Fibroblast of the aortic adventitia (primary cell): ENCODE measurements at places on chromosomes 3 and 15. TPM values are rescaled to one million over a fixed set of nuclear protein-coding genes. Genes with fewer than 3 reads are reported as not detected.

Gene SH2D7
- total RNA-seq, result not detected in 2 replicates

Gene CD96
- total RNA-seq, result 0.09 TPM in 1 of 2 replicates, not detected in the other

Gene SI
- total RNA-seq, result not detected in 2 replicates

Gene MUC4
- total RNA-seq, result not detected in 2 replicates

Gene KLHL40
- not detected in 2 replicates for total RNA-seq

Gene TMCO5A
- total RNA-seq, result 0.49 TPM in 1 of 2 replicates, not detected in the other

Gene CFAP161
- total RNA-seq, result 4.0 TPM in 1 of 2 replicates, not detected in the other

Gene TM4SF18
- total RNA-seq, result 0.27 and 1.3 TPM in 2 replicates

Gene FAIM
- 6.0 and 16.1 TPM in 2 replicates for total RNA-seq

Gene KIF7
- 10.6 and 22.1 TPM in 2 replicates for total RNA-seq

Gene MELTF
- total RNA-seq, result 5.6 and 20.8 TPM in 2 replicates

Gene MUC20
- 0.63 and 4.5 TPM in 2 replicates for total RNA-seq

Gene ISLR
- total RNA-seq, result 163 and 243 TPM in 2 replicates

Gene COPG1
- 235 and 371 TPM in 2 replicates for total RNA-seq

Gene MRPL3
- total RNA-seq, result 164 and 376 TPM in 2 replicates

Gene ZNF660
- total RNA-seq, result 2.0 and 6.9 TPM in 2 replicates

Gene TLR9
- not detected in 2 replicates for total RNA-seq

Gene P3H2
- total RNA-seq, result 4.0 and 15.6 TPM in 2 replicates

Gene LOXL1
- 53.4 and 176 TPM in 2 replicates for total RNA-seq

Gene CHST13
- 0.09 TPM in 1 of 2 replicates, not detected in the other for total RNA-seq

Gene SLC25A38
- 19.3 and 39.5 TPM in 2 replicates for total RNA-seq

Gene MEX3B
- total RNA-seq, result 2.1 and 3.5 TPM in 2 replicates

Gene NOX5
- total RNA-seq, result 0.08 and 0.27 TPM in 2 replicates

Gene MON1A
- 3.4 and 12.8 TPM in 2 replicates for total RNA-seq

Gene ONECUT1
- total RNA-seq, result not detected in 2 replicates

Gene TEX55
- total RNA-seq, result not detected in 2 replicates

Gene SPTSSB
- total RNA-seq, result 0.45 TPM in 1 of 2 replicates, not detected in the other

Gene LRRC2
- 7.9 and 10.1 TPM in 2 replicates for total RNA-seq

Gene GNAT1
- not detected in 2 replicates for total RNA-seq

Gene COLQ
- 1.2 and 1.8 TPM in 2 replicates for total RNA-seq
